ENCODE measurements at places on chromosomes 5 and 9.
A peak's percentile ranks its signal among the peaks of the same experiment; 100 is the strongest.

GRCh38 chr9:3475300-3476020, 50.3 kb downstream of the RFX3 start:
- no peak for DNase-seq

DNA sequence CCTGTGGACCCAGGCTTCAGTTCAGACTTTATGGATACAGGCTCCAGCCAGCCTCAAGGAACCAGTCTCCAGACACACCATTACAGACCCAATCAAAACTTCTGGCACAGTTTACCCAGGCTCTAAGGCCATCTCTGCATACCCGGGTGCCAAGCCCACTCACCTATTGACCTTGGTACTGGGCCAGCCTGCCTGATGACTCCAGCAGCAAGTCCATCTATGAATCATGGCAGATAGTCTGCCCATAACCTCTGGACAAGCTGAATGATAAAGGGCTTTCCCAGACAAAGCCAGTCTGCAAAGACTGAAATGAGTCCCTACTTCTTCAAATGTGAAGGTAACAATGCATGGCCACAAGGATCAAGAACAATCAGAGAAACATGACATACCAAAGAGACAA, 1327.1 kb upstream of the C9orf72 start:
- no peak for DNase-seq

GRCh38 chr5:35158204-35158603, 72.1 kb downstream of the PRLR start:
- no peak for DNase-seq

DNA sequence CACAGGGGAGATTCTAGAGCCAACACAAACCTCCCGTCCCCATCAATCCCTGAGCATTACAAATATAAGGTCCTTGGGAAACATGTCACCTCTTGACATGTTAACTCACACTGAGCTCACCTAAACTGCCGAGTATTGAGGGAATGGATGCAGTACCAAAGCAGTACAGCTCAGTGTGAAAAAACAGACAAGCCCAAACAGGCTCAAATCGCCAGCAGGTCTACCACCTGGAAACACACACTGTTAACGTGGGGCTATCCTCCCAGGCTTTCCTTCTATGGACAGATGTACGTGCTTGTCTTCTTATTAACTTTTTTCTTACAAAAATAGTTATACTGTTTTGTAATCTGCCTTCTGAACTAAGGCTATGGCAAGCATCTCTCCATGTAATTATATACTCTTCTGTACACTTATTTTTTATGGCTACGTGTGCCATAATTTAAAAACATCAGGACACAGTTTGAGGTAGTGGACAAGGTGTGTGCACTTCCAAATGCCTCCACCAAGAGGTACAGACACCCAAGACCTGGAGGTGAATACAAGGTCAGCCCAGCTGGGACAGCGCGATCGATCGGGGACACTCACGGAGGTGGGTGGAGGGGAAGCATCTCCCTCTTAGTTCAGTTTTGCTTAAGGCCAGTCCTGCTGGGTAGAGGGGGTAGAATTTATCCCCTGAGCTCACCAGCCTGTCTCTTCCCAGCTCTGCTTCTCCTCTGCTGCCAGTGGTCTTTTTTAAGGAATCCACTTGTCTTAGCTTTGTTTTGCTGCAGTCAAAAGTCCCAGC, 76.5 kb downstream of the DAP start:
- DNase-seq: no peak

DNA sequence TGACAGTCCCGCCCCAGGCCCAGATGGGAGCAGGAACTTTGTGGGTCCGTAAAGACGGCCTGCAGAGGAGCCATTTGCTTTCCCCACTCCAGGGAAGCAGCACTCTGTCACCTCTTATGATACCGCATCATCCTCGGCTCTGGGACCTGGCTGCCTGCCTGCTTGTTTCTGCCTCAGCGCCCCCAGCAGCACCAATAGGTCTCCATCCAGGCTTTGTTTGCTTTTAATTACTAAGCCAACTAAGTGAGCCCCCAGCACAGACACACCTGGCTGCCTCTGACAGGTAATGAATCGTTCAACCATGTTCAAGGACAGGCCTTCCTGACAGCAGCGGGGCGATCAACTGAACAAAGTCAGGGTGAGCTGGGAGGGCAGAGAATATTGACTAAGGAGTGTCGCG, 141.4 kb downstream of the C5orf15 start:
- no peak for DNase-seq

DNA sequence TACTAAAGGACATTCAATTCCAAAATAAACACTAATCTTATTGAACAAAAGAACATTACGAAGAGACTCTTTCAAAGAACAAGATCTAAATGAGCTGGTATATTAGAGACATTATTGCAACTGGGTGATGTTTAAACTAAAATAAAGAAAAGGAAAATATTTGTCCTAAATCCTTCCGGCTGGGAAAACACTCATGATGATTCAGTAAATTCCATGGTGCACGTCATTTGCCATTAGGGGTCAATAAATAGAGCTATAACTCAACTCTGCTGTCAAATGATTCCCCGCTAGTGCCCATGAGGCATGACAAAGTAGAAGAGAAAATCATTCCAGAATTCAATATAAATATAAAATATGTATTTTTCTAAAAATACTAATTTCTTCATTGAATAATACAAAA, 565.5 kb upstream of the TUSC1 start:
- DNase-seq: no peak

DNA sequence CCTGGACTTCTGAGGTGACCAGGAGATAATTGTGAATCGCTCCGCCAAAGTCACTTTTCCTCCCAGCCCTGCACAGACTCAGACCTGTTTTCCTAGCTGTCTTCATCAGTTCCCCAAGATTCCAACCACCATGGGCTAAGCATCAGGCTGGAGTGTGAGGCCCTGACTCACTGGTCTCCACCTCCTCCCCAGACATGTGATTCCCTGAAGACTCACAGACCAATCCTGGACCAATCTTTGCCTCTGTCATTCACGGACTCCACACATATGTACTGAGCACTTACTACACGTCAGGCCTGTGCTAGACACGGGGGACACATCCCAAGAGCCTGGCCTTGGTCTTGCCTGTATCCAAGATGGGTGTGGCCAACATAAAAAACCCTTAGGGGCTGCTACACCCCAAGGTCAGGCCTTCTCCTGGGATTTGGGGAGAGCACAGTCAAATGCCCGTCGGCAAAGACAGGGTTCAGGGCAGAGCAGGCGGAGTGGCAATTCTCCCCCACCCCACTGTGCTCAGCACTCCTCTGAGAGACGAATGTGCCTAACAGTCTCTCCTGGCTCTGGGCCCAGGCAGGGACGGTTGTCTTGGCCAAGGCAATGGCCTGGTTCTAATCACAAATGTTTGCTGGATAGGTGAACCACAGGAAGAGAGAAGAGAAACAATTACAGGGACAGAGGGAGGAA, 11.9 kb downstream of the EEIG1 start:
- DNase-seq: no peak

GRCh38 chr5:57906671-57907070, 424.1 kb upstream of the ACTBL2 start:
- no peak for DNase-seq

GRCh38 chr9:133204993-133205336, 4.1 kb downstream of the OBP2B start:
- no peak for DNase-seq

DNA sequence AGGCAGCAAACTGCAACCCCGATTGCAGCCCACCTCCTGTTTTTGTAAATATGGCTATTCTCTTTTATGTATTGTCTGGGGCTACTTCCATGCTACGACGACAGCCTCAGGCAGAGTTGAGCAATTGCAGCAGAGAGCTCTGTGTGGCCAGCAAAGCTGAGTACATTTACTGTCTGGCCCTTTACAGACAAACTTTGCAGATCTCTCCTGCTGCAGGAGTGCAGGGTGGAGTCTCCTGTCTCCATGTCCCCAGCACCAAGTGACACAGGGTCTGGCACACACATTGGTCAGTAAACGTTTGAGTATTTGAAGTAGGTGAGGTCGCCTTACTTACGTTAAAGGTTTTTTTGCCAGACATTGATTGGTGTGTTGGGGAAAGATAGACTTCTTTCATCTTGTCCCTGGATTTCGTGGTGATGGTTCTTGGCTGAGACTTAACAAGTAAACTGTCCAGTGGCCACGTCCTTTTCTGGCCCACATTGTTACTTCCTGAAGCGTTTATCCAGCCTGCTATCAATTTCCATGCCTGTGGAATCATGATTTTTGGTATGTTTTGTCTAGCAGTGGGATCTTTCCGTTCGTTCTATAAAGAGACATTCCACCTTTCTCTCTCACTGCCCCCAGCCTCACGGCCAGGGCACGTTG, 27.2 kb downstream of the PRRC2B start:
- DNase-seq: no peak

GRCh38 chr9:110047955-110048402, 160.0 kb downstream of the C9orf152 start:
- no peak for DNase-seq

DNA sequence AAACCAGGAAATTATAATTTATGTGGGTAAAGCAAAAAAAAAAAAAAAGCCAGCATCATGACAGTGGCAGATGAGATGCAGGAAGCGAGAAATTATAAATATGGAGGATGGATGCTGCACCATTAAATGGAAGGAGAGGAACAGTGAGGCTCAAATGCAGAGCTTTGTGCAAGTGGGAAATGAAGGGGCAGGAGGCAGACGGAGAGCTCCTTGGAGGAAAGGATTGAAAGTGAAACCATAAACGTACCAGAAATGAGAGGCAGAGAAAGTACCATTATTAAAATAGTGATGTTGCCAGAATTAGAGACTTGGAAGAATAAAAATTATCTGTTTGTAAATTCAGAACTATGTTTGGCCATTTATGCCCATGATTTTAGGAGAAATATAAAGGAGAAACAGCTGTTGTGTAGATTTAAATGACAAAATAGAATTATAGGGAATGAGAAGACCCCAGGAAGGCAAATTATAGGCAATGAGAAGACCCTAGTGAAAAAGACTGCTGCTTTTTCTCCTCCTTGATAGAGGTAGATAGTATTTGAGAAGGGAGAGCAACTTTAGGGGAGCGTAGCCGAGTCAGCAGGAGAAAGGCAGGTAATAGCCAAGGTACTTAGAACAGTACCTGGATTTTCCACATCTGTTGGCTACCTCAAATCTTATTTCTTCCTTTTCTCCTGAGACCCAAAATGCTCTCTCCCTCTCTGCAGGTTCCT, 341.0 kb upstream of the CD180 start:
- no peak for DNase-seq

GRCh38 chr9:86517475-86517874, 163.3 kb upstream of the TUT7 start:
- no peak for DNase-seq

- no peak for DNase-seq
These were observed 92.0 kb downstream of the SPOCK1 start for GRCh38 chr5:137407090-137407489.

- peak; percentile 40 for DNase-seq
These were observed 57.3 kb upstream of the C6 start for GRCh38 chr5:41270423-41271251.

- DNase-seq: no peak
These were observed 142.8 kb downstream of the NSG2 start for GRCh38 chr5:174188295-174188694.

DNA sequence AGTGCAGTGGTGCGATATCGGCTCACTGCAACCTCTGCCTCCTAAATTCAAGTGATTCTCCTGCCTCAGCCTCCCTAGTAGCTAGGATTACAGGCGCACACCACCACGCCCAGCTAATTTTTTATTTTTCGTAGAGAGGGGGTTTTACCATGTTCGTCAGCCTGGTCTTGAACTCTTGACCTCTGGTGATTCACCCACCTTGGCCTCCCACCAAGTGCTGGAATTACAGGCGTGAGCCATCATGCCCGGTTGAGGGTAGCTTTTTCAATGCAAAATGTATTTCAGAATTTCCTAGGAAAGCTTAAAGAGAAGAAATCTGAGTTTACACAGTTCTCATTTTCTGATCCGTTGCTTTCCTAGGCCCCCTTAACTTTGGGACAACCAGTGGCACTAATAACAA, 15.7 kb downstream of the BDP1 start:
- DNase-seq: no peak

GRCh38 chr5:92916036-92916435, 665.0 kb downstream of the NR2F1-AS1 start:
- DNase-seq: no peak

DNA sequence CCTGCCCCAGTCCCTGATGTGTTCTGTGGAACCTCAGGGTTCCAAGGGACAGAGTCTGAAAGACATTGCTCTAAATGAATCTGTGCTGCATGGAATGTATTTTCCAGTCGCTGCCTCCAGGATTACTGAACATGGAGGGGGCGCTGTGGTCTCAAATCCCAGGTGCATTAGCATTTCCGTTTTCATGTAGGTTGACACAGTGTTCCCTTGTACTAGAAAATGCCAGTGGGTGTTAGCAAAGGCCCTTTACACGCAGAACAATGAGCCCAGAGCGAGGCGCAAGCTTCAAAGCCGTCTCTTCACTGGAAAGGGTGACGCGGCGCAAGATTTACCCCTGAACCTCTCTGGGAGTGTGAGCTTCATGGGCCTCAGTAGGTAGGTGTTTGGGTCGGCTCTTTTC, 308.3 kb downstream of the SLIT3 start:
- peak; percentile 29 for DNase-seq

- no peak for DNase-seq
These were observed 7.2 kb downstream of the TOR1A start for GRCh38 chr9:129816501-129817435.

GRCh38 chr5:77638763-77639671, 504 bp upstream of the OTP start:
- no peak for DNase-seq

- no peak for DNase-seq
These were observed at the start of gene LRRC14B for GRCh38 chr5:191036-191948. TSS of gene LRRC14B (plus strand) at chr5:191495. CDS start at chr5:191539, 44 bp downstream.

DNA sequence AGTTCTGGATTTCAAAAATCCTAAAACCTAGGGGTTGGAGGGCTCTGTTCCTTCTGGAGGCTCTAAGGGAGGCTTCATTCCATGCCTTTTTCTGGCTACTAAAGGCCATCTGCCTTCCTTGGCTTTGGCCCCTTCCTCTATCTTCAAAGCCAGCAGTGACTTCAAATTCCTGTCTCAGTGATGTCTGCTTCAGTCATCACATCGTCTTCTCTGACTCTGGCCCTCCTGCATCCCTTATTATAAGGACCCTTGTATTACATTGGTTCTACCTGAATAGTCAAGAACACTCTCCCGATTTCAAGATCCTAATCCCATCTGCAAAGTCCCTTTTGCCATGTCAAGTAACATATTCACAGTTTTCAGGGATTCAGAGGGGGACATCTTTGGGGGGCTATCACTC, 60.3 kb downstream of the GNA14 start:
- DNase-seq: no peak

GRCh38 chr9:112601636-112602035, 115.0 kb downstream of the KIAA1958 start:
- no peak for DNase-seq

DNA sequence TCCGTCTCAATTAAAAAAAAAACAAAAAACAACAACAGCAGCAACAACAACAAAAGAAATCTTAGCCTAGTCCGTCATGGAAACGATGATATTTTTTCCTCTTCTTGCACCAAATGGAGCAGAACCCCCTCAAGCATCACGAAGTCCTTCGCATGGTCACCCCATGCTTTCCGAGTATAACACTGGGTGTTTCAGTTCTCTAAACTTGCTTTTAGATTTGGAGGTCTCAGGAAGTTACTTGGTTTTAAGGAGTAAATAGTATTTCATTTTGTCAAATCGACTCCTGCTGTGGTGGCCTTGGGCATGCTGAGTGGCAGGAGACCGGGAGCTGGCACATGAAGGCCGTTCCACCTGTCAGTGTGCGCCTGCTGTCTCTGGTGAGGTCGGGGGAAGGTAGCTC, 118.5 kb upstream of the CACNA1B start:
- DNase-seq: no peak

Measured in neuronal stem cell (in vitro differentiated cells).